ENCODE measurements at places on chromosomes 12 and 14.

- DNase-seq = no peak
These were observed 5.7 kb downstream of the KLRK1 start for GRCh38 chr12:10384191-10384590.

DNA sequence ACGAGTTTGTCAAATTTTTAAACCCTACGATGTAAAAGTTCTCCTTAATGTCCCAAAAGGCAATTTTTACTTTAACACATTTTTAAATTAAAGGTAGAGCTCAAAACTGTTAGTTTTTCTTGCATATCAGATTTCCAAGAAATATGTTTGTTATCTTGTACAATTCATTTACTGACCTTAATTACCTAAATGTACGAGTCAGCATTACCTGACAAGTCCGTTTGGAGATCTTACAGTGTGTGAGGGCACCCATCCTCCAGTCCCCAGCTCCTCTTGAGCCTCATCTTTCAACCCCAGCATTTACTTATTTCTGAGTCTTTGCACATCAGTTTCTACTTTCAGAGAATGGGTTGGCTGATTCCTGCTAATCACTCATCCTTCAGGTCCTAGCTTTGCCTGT, 23.7 kb downstream of the PPM1H start:
- no peak for DNase-seq

DNA sequence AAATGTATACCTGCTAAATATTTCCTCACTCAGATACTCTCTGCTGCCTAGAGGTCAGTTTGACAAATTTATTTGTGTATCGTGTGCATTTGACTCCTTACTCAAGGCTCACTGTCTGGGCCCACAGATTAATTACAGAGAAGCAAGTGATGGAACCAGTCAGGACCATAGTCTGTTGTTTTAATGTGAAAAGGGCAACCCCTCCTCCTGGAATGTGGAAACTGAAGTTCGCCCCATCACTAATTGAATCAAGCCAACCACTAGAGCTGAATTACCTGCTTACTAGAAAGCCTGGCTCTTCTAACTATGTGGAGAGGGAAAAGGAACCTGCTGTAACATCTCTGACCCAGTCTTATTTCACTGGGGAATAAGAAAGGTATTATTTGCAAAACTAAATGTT, 199.9 kb upstream of the KRR1 start:
- DNase-seq = no peak

DNA sequence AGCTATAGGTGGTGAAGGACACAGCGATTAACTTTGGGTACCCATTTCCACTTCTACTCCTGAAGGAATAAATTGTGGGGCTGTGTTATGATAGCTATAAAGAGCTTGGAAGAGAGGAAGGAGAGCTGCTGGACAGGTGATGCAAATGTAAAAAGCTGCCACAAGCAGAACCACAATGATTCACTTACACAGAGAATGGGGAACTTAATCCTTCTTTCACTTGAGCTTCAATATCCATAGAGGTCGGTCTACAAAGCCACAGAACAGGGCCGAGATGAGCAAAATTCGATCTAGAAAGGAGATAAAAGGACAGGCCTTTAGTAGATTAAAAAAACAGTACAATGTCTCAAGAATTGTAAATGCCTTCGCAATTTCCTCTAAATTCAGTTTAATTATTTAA, 831.1 kb downstream of the LRFN5 start:
- DNase-seq = peak; percentile 4

- DNase-seq = no peak
These were observed 30.6 kb downstream of the TMEM132D start for GRCh38 chr12:129873111-129873832.

DNA sequence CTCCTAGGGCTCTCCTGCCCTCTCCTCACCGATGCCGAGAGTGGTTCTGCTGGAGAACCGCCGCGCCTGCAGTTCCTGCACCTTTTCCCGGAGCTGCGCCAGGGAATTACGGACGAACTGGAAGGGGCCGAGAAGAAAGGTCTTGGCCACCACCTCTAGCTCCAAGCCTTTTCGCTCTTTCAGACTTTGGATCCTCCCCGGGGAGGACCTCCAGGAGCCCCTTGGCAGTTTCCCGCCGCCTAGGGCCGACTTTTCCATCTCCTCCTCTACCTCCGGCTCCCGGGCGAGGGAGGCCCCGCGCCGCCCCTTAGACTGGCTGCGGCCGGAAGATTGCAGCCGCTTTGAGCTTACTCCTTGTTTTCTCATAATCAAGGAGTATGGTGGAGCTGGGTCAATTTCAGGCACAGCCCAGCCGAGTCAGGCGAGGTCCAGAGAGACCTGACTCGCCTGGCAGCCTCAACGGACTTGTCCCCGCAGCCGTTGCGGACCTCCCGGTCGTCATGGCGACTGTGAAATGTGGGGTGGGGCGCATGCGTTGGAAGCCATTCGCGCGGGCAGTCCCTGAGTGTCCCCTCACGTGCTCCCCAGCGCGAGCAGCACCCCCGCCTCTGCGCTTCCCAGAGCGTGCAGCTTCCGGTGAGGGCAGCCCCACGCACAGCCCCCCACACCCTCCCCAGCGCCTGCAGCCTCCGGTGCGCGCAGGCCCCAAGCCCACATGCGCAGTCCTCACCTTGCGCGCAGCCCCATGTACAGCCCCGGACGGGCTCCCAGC, at the start of gene DPY19L2:
Gene DPY19L2, minus strand, starts transcription at position 466 of the 772 bp plus-strand sequence. Its CDS starts 100 bp downstream, at position 366.
- peak; percentile 62 for DNase-seq

DNA sequence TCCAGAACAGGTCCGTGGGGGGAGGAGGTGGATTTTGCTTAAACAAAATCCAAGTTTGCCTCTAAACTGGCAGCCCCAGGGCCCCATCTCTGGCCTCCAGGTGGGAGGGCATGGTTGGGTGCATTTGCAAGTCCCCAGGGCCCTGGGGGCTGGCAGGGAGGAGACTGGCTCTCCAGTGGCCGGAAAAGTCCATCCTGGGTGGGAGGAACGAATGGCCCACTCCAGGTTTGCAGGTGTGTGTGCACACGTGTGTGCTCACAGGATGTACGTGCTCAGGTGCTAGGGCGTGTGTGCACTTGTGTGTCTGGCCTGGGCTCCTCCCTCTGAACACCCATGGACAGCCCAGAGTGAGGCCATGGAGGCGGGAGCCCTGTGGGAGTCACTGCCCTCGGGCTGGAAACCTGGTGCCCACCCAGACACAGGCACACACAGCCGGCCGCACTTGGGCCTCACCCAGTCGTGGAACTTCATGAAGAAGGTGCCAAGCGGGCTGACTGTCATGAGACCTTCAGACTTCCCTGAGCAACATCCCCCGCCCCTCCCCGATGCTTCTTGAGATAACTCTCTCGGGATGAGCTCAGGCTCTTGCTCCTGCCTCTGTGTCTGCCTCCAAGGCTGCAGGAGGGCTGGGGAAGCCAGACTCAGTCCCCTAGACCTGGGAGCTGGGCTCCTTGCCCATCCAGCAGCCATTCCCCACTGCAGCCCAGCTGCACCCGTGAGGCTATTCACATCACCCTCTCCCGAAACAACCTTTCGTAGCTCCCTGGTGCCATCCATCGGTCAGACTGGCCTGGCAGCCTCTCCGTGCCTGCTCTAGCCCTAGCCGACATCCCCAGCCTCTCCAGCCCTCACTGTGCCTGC, 9.4 kb downstream of the AHNAK2 start:
- no peak for DNase-seq

- no peak for DNase-seq
These were observed 454.9 kb downstream of the ATP23 start for GRCh38 chr12:58396239-58396638.
